ENCODE measurements at places on chromosomes 1 and 21.

DNA sequence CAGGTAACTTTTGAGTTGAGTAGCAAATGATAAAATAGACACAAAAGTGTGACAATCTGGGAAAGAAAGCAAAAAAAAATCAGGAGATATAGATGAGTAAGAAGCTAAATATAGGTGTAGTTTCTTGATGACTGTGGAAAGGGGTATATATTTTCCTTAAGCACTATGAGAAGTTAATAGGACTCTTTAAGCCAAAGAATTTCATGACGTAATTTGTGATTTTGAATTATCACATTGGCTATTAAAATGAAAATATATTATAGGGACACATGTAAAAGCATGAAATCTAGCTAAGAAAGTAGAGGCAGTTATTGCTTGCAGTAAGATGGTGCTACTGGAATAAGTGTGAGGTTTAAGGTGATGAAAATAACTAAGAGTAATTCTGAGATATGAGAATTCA is 759.1 kb downstream of the KCNT2 start:
- DNase-seq, result no peak

DNA sequence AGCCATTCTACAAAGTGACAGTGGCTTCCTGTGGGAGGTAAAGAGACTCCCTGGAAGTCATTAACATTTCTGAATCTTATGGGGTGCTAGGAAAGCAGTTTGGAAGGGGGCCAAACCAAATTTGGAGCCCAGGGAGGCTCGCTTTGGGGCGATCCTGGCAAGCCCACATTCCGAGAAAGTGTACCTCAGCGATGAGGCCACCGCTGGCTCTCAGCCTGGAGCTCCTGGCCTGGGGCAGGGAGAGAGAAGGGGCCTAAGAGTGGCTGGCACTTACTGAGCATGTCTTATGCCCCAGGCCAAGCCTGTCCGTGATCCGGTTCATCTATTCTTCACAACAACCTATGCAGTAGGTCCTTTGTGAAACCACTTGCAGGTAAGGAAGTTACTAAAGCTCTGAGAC is 98.8 kb downstream of the CCDC185 start:
- DNase-seq, result no peak

- DNase-seq, result no peak
These were observed 150.3 kb downstream of the ETS2 start for GRCh38 chr21:38956007-38956406.

GRCh38 chr1:19205403-19205802 is 4.7 kb downstream of the UBR4 start:
- no peak for DNase-seq

DNA sequence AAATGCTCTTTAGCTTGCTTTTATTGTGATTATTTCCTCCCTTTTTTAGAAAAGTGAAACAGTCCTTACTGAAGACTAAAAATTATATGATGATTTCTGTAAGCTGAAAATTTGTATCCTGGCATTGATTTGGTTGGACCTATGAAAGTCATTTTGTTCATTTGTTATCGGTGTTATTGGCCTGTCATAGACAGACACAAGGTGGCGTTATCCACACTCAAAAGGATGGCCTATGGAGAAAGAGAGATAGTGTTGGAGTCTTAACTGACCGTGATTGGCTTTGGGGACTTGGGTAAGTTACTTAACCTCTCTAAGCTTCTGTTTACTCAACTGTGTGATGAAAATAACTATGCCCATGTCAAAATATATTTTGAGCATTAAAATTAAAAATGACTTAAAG is 203.6 kb upstream of the CHODL start:
- no peak for DNase-seq

DNA sequence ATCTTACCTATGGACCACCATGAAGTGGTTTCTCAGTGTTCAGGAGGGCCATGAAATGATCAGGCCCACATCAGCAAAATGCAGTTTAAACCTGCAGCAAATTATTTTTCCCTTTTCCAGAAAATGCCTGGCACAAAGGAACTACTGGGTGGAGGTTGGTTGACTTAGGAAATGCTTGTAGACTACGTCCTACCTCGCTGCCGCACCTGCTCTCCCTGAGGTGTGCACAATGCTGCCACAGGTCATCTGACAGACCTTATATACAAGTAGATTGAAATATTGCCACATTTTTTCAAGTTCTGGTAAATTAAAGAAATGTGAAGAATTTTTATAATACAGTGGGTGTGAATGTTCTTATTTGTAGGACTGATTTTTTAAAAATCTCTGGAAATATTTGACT is 166.7 kb upstream of the PDE4B start:
- no peak for DNase-seq
